Astrocyte of the cerebellum (primary cell): ENCODE measurements at places on chromosomes 13 and 19.
A peak's percentile ranks its signal among the peaks of the same experiment; 100 is the strongest.

- no peak for DNase-seq
Observed at GRCh38 chr13:24906268-24906667, 142.3 kb downstream of the RNF17 start.

DNA sequence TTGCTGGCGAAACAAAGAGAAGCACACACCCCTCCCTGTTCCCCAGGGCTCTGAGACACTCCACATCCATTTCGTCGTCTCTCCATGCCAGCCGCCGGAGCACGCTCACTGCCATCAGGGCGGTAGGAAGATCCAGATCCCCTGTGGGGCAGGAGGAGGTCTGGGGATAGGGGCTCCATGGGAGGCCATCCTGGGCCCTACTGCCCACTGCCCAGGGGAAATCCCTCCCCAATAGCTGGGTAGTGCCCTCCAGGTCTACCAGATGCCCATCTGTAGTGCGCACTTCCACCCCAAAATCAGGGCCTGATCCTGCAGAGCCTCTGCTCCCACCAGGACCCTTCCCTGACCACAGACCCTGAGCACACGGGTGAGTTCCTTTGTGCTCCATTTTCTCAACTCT lies 80.3 kb downstream of the EFNB2 start:
- DNase-seq, result no peak

DNA sequence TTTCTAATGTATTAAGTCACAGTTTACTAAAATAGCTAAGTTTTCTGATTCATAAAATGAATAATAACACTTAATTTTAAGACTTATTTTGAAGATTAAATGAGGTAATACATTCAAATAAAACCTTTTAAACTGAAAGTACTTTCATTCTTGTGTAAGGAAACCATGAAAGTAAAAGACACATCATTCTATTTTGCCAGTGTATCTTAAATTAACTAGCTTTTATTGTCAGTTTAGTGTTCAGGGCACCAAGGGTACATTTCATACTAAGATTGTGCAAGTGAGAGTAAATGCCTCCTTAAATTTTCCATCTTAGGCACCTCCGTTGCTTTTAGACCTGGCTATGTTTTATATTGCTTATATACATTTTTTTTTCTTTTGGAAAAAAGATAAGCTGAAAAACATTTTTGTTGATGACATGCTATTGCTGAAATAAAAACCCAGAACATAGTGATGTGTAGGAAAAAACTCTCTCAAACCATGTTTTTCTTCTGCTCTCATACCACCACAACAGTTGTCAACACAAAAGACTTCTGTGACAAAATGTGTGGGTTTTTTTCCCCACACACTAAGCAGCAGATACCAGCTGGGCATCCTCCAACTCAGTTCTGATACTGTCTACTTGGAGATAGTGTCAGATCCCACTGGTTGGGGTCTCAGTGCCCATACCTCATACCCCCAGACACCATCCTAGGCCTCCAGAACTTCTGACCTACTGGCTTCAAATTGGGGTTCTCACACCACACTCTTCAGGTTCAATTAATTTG lies 30.7 kb upstream of the LPAR6 start:
- no peak for DNase-seq

GRCh38 chr19:23099966-23100365 lies 16.9 kb upstream of the ZNF730 start:
- DNase-seq, result no peak

GRCh38 chr19:46349311-46349993 lies 2.6 kb downstream of the PPP5C start:
- DNase-seq, result no peak

GRCh38 chr13:95784900-95785290 lies 108.0 kb downstream of the DNAJC3 start:
- peak; percentile 16 for DNase-seq

DNA sequence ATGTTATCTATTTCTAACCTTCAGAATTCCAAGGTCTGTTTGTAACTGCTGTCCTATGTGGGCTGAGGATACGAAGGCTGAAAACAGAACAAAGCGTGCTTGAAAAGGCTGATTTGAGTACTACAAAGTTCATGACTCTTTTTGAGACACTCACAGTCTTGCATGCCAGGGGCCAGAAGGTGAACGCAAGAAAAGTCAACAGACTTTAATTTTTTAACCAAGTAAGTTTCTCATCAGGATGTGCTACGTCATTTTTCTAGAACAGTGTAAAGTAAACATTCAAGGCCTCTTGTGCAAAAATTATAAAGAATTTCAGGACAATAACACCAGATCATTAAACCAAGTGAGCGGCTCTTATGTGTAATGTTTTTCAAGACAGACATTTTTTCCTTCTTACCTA lies 163.5 kb downstream of the COG6 start:
- no peak for DNase-seq

DNA sequence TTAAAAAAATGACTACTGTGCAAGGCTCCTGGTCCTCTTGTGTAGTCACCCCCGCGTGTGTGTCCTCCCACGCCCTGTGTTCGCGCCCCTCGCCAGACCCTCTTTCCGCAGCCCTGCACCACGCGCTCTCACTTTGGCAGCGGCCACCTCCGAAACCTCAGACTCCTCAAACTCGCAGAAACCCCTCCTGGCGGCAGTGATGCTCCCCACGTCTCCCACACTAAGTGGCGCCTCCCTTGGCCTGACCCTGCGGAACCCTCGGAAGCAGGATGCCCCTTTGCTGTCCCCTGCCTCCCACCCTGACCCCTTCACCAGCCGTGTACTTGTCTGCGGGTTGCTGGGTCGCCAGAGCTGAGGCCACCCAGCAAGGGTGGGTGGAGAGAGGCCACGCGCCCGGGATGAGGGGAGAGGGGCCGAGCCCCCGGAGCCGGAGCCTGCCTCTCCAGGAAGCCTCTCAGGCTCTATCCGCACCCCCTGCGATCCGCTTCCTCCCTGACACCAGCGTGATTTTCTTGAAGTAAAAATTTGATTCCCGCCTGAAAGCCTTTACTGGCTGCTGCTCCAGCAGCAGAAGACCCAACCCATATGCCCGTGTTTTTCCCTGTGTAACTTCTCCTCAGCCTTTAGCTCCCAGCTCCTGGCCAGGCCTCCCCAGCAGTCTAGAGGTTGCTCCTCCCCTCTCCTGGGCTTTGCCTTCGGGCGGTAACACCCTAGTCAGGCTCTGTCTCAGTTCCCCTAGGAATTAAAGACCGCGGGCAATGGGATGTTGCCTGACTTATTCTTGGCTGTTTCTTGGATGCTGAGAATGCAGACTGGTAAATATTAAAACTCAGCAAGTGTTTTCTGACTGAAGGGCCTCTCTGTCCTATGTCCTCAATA lies 55.2 kb downstream of the MIPEP start:
- no peak for DNase-seq

GRCh38 chr13:46295491-46296114 lies 83.9 kb downstream of the LRRC63 start:
- no peak for DNase-seq

DNA sequence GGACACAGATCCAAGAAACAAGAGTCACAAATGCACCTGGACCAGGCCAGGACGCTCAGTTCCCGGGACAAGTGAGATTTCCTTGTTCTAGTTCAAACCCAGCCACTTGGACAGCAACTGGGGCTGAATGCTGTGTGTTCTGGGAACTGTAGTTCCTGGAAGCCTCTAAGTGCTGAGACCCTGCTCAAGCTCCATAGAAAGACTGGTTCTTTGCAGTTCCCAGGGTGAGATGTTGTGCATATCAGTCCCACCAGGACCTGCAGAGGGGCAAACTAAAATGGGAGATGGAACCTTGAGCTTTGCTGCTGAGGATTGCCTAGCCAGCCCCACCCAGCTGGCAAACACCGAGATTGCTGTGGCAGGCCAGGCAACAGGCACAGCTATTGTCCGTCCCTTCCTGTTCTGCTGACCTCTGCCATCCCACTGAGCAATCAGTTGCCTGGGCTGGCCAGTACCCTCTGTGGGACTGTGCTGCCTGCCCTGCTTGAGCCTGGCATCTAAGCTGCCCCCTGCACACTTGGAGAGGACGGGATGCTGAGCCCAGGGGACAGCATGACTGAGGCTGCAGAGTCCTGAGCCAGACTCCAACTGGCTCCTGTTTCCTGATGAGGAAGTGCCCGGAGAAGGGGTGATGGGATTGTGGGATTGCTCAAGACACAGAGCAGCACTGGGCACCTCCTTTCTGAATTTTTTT lies 1.4 kb upstream of the GIPC1 start:
- DNase-seq, result no peak

DNA sequence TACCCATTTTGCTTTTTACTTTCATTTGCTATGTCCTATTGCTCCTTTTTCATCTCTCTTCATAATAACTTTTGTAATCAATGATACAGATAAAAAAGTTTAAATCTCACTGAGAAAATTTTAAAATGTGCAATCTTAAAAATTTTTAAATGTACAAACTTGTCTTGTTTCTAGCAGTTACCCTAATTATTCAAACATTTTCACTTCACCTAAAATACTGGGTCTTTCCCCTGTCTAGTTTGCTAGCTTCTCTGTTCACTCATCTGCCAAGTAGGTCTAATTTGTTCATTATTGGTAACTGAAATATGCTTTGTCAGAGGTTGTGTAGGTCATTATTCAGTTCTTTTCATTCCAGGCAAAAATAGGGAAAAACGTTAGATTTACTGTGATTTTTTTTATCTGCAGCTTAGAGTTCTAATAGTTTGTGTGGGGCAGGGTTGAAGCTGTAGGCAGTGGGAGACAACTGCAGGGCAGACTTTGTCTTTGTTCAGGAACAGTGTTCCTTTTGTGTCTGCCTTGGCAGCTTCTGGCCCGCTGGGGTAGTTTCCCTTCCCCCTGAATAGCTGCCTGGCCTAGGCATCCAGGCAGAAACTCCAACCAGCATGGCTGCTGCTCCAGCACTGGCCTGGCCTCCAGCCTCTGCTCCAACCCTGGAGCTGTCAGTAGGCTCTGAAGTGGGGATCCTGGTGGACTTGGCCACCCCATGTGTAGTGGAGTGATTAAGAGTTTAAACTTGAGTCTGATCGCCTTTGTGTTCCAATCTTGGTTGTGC lies 48.5 kb downstream of the WDFY2 start:
- DNase-seq, result no peak
